Hematopoietic multipotent progenitor cell treated with erythropoietin and hydrocortisone succinate and interleukin-3 and kit ligand, for 8 days (in vitro differentiated cells): ENCODE measurements at places on chromosomes 12 and 14.

GRCh38 chr12:89372584-89373370, 20.5 kb upstream of the DUSP6 start:
- peak; percentile 29 for DNase-seq

GRCh38 chr12:102509123-102509626, 28.8 kb upstream of the IGF1 start:
- DNase-seq = no peak

DNA sequence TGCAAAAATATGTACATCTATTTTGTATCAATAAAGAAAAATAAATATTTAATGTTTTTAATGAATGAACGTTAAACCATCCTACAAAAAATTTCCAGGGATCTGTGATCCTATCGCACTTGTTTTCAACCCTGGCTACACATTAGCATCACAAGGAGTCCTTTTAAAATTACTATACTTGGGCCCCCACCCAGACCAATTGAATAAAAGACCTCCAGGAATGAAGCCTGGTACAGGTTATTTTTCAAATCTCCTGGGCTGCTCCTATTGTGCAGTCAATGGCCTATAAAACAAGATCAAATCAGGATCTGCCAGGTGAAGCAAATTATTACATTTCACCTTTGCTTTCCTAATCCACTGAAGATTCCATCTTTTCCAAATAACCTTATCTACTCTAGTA, 33.4 kb upstream of the GXYLT1 start:
- no peak for DNase-seq

- no peak for DNase-seq
These were observed 388.5 kb upstream of the MIS18BP1 start for GRCh38 chr14:45641541-45641940.

DNA sequence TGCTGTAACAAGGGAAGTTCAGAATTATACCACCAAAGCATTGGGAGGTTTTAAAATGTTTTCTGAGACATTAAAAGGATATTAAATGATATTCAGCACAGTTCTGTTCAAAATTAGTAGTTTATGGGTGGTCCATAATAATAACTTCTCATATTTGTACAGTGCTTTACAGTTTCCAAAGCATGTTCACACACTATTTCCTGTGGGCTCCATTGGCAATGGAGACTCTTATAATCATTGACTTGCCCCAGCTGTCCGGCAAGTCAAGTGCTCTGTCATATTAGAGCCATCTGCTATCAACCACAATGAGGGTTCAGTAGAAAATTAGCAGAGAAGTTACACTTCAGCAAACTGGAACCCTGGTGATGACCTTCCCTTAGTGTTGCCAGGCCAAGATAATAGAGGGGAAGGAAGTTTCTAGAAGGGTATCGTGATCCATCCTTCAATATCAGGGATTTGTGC, 526.6 kb upstream of the CCDC196 start:
- DNase-seq = no peak

- no peak for DNase-seq
These were observed 29.1 kb upstream of the ULK1 start for GRCh38 chr12:131865180-131865875.

DNA sequence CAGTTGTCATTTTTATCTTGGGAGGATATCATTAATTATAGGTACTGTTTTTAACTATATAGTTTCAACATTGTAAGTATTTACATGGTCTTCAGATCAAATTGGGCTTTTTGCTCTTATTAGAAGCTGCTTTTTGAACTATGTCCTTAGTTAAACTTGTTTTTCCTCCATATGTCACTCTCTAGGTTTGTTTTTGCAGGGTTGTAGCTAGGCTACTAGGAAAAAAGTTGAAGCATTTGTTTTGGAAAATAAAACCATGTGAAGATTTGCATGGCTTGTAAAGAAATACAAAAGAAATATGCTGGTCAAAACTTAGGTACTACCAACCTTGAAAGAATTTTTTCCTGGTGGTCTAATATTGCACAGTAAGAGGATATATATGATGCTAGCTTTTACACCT, 3.4 kb downstream of the ARID2 start:
- no peak for DNase-seq

- no peak for DNase-seq
These were observed 12.5 kb upstream of the CIPC start for GRCh38 chr14:77085538-77085937.

GRCh38 chr14:102738373-102739189, 38.7 kb upstream of the TRAF3 start:
- DNase-seq = no peak

DNA sequence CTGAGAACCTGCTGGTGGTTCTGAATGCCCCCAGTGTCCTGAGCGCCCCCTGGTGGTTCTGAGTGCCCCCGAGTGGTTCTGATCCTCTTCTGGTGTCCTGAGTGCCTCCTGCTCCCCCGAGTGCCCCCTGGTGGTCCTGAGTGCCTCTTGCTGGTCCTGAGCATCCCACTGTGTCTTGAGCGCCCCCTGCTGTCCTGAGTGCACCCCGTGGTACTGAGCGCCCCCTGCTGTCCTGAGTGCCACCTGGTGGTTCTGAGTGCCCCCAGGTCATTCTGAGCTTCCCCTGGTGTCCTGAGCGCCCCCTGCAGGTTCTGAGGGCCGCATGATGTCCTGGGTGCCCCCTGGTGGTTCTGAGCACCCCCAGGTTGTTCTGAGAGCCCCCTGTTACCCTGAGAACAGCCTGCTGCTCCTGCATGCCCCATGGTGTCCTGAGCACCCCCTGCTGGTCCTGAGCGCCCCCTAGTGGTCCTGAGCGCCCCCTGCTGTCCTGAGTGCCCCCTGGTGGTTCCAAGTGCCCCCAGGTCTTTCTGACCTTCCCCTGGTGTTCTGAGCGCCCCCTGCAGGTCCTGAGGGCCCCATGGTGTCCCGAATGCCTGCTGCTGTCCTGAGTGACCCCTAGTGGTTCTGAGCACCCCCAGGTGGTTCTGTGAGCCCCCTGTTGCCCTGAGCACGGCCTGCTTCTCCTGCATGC, 1165.4 kb downstream of the TMEM121 start:
- peak; percentile 55 for DNase-seq

GRCh38 chr14:64089920-64090319, 204.3 kb downstream of the ESR2 start:
- DNase-seq = no peak

- peak; percentile 23 for DNase-seq
These were observed 1.1 kb downstream of the KITLG start for GRCh38 chr12:88579161-88579517.

- peak; percentile 54 for DNase-seq
These were observed 3.6 kb downstream of the TNS2 start for GRCh38 chr12:53053218-53054111.

- DNase-seq = no peak
These were observed 14.8 kb downstream of the ACOT6 start for GRCh38 chr14:73627151-73627558.

DNA sequence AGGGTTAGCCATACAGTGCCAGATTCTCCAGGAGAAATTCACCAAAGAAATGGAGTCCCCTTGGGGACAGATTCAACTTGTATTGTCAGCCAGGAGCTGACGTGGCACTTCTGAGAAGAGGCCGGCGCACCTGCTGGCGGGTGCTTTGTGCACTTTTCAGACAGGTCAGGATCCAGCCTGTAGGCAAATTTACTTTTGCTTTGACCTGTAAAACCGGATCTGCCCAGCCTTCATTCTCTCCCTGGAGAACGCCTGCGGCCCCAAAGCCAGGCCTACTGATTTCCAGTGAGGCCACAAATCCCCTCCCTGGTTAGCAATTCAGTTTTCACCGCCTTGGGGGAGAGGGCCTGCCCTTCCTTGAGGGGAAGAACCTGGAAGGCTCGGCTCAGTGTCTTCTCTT, 17.4 kb downstream of the P2RX4 start:
- DNase-seq = no peak

DNA sequence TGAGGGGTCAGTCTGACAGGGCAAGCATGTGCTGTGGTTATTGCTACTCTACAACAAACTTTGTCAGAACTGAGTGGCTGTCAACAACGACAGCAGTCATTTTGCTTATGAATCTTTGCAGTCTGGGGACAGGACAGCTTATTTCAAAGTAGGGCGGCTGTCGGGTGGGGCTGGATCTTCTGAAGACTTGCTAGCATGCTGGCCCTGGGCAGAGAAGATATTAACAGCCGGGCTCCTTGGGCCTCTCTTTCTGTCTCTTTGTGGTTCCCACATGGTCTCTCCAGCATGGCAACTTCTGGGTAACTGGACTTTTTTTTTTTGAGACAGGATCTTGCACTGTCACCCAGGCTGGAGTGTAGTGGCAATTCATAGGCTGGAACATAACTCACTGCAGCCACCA, 33.9 kb upstream of the ALDH2 start:
- peak; percentile 77 for DNase-seq

GRCh38 chr12:1083889-1084262, 92.9 kb downstream of the ERC1 start:
- peak; percentile 81 for DNase-seq

DNA sequence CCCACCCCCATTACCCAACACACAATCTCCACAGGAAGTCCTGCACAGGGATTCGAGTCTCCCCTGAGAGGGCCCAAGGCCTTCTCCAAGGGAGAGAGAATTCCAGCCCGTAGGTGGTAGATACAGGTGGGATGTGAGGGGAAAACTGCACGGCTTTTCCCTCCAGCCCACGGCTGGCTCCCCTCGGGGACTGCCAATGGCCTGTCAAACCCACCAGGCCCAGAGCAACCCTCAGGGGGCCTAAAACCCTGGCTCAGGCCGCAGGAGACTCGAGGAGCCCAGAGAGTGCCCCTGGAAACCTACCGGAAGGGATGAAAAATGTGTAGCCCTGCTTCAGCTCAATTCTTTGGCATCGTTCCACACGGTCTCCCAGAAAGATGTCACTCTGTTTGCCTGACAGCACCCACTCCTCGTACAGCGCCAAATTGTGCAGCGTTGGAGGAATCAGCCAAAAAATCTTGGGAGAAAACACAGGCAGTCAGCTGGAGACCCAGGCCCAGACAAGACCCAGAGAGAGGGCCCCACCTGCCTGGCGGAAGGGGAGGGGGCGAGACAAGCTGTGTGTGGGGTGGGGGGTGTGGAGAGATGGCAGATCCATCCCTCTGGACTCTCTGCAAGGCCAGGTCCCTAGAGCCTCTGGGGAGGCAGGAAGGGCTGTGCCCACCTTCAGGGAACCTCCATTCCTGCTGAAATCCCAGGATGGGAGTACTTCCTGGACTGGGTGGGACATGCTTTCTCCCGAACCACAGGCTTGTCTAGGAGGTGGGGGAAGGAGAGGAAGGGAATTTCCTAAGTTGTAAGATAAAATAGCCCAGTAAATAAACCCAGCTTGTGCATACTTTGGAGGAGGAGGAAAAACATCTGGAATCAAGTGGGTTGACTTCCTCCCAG, 48.1 kb downstream of the KDM2B start:
- no peak for DNase-seq

DNA sequence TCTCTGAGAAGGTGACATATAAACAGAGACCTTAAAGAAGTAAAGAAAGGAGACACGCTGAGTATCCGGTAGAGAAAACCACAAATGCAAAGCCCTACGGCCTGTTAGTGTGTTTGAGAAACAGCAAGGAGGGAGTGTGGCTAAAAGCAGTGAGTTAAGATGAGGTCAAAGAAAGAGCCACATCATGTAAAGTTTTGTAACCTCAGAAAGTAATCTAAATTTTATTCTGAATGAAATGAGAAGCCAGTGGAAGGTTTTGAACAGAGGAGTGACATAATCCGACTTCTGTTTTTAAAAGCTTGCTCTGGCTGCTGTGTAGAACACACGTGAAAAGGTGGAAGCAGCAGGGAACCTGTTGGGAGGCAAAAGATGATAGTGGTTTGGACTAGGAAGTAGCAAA, 32.6 kb downstream of the PPP2R5E start:
- no peak for DNase-seq

DNA sequence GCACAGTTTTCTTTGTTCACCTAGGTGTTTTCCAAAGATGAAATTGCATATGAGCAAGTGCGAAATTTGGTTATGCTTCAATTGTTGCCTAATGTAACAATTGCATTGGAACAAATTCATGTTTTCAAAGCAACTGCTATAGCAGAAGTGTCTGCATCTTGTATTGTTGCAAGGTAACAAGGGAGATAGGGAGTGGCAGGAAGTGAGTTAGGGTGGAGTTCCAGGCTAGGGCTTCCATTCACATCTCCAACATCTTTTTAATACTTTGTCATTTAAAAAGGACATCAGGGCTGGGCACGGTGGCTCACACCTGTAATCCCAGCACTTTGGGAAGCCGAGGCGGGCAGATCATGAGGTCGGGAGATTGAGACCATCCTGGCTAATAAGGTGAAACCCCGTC, 312.3 kb upstream of the E2F7 start:
- no peak for DNase-seq

- DNase-seq = no peak
These were observed 84.6 kb upstream of the NAV3 start for GRCh38 chr12:77746096-77746495.

DNA sequence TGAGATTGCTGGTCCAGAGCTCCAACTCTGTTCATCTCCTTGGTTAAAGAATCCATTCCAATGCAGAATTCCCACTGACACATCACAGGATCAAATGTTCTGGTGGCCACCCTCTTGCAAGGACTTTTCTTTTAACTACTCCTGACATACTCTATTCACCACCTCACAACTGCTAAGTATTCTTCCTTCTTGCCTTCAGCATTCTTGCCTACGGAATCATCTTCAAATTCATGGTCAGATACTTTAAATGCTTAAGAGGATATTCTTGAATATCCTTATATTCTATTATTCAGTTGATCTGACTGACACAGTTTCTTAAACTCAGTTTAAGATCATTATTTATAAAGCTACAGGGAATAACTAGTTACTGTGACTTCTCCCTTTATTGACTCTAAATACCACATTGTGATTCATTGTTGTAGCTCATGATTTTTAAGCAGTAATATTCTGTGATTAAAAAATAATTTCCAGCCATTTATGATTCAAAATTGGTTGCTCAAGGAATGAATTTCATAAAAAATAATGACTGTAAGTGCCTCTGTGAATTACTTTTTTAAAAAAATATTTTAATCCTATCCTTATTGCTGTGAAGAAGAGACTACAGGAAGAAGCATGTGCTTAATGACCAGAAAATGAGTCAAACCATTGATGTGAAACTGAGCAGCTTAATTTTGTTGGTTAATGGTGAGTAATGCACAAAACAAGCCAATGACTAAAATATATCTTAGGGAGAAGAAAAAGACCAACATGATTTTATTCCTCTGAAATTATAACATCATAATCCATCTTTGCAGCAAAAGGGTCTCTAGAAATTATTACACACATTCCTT, 207.1 kb downstream of the PIK3C2G start:
- no peak for DNase-seq

DNA sequence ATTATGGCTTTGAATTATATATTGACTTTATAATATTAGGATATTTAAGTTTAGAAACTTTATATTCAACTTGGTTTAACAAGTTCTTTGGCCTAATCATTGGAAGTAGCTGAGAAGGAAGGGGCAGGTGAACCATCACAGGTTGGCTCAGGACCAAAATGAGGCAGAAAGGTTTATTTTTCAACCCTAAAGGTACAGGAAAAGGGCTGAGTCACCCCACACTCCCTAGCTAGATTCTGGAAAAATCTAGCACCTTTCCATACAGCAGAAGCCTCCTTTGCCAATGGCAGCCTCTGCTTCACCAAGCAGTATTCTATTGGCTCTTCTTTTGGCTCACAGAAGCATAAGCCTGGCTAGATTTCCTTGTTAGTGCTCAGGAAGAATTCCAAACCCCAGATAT, 19.3 kb upstream of the MED6 start:
- DNase-seq = no peak

GRCh38 chr12:94644141-94644979, 6.0 kb downstream of the TMCC3 start:
- no peak for DNase-seq
